ENCODE measurements at places on chromosomes 13 and 19.

DNA sequence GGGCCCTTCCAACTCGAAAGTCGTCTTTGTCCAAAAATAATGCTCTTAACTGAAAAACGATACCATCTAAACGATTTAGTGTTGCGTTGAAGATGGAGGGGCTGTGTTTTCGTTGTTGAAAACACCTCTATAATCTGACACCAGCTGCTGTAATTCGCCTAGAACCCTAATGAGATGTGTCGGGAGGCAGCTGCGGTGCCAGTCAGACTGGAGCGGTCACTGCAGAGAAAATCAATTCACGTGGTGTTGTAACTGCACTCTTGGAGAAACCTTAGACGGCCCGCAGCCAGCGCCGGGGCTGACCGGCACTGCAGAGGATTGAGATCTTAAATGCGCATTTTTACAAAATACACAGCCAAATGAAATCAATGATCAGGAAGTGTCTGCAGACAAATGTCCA, 339.1 kb downstream of the ZNF536 start:
- DNase-seq = no peak

DNA sequence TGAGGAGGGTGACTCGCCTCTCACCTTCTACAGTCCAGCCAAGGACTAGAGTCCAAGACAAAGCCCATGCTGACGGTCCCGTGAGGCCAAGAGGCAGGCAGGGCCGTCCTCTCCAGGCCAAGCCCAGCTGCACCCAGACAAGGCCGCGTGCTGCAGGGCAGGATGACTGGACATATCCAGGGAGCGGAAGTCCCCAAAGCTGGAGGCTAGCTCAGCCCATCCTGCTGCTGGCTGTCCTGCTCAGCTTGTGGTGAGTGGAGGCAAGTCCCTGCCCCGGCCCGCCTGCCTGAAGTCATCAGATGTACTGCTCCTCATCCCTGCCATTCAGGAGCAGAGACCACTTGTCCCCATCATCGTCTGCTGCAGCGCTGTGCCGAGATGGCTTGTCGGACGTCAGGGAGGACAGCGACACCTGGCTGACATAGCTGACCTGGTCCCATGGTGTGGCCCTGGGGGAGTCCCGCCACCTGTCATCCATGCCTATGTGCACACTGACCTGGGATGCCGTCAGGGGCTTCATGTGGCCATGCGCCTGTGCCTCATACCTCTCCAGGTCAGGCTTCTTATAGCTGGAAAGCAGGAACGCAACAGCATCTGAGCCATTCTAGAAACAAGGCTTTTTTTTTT, 72.8 kb downstream of the CCDC70 start:
- DNase-seq = no peak

DNA sequence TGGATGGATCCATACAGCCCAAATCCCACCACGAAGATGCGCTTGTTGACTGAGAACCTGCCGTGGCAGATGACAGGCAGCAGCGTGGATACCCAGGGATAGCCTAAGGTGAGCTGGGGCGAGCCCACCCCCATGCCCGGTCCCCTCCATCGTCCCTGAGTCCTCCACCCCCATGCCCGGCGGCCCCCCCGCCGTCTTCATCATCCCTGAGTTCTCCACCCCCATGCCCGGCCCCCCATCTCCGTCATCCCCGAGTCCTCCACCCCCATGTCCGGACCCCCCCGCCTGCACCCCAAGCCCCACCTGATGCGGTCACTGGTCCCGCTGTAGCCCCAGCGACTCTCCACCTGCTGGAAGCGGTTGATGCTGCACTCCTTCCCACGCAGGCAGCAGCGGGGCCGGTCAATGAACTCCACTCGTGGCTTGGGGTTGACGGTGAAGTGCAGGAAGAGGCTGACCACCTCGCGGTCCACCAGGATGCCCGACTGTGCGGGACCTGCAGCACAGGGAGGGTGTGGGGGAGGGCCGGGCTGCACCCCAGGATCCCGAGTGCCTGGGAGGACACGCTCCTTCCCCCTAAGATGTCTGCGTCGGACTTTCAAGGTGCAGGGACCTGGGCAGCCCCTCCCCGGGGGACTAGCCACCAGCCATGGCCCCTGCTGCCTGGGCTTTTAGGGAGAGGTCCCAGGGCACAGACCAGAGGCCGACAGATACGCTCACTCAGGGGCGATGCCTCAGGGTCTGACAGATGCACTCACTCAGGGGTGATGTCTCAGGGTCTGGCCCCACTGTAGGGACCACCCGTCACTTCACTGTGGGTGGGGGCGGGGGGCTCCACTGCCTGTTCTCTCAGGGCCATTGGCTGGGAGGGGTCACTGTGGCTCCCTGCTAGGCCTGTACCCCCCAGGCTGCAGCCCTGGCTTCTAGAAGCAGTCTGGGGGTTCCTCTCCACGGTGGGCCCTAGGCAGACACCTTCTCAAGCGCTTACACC, 28.0 kb downstream of the BTBD2 start:
- DNase-seq = no peak

DNA sequence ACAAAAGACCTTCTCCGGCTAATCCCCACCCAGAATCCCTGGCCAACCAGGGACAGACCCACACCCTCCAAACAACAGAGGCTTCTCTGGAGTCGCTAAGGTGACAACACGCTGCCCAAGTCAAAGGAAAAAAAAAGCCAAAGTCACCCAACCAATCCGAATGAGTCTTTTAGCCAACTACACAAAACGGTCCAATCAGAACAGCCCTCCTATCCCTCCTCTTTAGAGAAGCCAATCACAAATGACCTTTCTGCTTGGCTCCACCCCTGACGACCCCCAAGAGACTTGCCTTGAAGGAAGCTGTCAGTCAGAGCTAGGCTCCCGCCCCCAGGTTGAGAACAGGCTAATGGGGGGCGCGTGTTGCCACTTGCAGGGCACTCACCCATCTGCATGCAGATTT, 6.6 kb upstream of the FBXW9 start:
- DNase-seq = peak; percentile 52

GRCh38 chr19:7739211-7739755, 7.4 kb upstream of the CLEC4G start:
- no peak for DNase-seq

- no peak for DNase-seq
These were observed 349.5 kb downstream of the IRS2 start for GRCh38 chr13:109436841-109437240.

- no peak for DNase-seq
These were observed 3.3 kb upstream of the C3 start for GRCh38 chr19:6723738-6724137.

DNA sequence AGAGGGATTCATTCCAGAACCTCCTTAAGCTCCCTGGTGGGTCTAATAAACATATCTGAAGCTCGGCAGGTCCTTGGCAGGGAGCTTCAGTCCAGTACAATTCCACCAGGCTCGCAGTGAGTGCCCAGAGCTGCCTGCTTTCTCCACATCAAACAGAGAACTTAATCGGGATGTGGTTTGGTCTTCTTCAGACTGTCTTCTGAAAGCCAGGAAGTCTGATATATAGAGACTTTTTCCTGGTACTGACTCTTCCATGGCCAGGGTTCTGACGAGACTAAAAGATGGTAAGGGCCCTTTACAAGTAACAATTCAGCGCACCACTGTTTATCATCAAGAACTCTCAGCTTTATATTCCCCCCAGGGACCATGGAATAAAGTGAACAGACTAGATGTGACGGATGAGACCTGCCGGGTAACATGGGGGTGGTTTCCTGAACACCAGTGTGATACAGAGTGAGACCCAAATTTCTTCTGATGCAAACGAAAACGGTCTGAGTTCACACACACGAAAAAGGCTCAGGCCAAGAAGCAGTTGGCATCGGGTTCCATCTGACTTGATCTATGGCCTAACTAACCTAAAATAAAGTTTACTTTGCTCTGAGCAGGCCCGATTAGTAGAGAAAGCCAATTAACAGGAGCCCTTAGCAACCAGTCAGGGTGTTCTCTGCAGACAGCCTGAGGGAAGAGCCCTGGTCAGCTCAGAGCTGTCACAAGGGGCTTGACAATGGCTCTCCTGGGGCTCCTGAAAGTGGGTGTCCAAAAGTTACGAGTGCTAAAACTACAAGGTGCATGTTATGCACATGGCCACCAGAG, 29.0 kb downstream of the RANBP3 start:
- no peak for DNase-seq

GRCh38 chr19:37931881-37932655, 25.1 kb downstream of the SIPA1L3 start:
- peak; percentile 92 for DNase-seq

DNA sequence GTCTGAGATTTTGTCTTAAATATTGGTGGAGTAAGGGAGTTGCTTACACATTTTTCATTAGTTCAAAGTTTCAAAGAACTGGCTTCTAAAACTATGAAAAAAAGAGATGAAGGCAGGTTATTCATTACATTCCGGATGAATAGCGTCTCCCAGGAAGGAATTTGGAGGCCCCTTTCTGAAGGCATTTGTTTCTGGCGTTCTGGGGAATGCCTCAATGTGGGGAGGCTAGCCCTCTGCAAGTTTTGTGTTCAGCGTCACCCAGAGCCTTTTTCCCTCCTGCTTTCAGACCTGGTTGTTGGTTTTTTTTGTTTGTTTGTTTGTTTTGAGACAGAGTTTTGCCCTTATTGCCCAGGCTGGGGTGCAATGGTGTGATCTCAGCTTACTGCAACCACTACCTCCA, 21.0 kb downstream of the FAM124A start:
- no peak for DNase-seq

DNA sequence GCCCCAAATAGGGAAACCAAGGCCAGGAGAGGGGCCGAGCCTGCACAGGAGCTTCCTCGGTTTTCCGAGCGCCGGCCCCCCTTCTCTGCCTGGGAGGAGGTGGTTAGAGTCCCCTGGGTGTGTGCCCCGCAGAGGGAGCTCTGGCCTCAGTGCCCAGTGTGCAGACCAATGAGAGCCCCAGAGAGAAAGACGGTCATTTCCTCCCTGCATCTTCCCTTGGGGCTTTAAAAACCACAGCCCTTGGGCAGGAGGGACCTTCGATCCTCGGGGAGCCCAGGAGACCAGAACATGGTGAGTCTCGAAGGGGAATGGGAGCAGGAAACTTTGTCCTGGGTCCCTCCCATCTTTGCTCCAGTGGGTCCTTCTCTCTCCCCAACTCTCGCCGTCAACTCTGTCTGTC, at the start of gene C5AR1:
Gene C5AR1 (plus strand): TSS at position 254 of the 400 bp plus-strand sequence. CDS start 35 bp downstream, at position 289.
- DNase-seq = no peak

DNA sequence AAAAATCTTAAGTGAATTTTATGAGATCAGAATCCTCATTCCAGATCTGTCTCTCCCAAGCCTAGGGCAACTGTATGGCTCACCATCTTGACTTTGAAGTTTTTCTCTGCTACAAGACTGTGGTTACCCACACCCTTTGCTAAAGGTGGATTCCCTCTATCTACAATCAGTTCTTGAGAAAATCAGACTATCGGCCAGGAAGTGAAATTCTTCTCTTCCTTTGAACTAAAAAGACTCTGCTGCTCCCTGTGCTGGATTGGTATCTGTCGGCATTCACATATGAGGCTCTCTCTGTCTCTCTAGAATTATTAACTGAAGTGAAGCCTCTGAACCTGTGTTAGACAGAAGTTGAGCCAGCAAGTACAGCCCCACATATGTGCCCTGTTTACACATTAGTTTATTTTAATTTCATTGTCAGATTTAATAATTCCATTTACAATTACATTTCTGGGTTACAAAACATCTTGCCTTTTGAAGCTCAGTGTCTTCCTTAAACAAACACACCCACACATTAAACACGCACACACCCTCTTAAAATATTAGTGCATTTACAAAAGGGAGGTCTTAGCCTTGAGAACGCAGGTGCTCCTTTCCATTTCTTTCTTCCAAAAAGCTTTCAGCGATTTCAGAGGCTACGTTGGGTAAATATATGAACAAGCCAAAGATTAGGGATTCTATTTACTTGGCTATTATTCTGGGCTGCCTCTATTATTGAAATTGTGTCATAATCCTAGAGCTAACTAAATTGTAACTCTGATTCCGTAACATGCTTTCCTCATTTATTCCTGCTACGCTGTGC, 145.7 kb downstream of the MIPEP start:
- DNase-seq = peak; percentile 53

- DNase-seq = peak; percentile 34
These were observed 31.6 kb downstream of the SYT3 start for GRCh38 chr19:50607874-50608785.

GRCh38 chr13:109738298-109738746, 48.1 kb downstream of the IRS2 start:
- DNase-seq = no peak

GRCh38 chr13:92436924-92437323, 789.7 kb upstream of the GPC6 start:
- no peak for DNase-seq

- DNase-seq = no peak
These were observed at the start of gene ZNF729 for GRCh38 chr19:22286151-22286810. TSS of gene ZNF729 (plus strand) at chr19:22286441. CDS start at chr19:22286526, 85 bp downstream.

- DNase-seq = no peak
These were observed 11.1 kb downstream of the ATP4B start for GRCh38 chr13:113646921-113647340.

GRCh38 chr13:100707818-100708740, 33.5 kb upstream of the TMTC4 start:
- peak; percentile 2 for DNase-seq

- no peak for DNase-seq
These were observed 105.4 kb downstream of the URI1 start for GRCh38 chr19:30047432-30047831.

DNA sequence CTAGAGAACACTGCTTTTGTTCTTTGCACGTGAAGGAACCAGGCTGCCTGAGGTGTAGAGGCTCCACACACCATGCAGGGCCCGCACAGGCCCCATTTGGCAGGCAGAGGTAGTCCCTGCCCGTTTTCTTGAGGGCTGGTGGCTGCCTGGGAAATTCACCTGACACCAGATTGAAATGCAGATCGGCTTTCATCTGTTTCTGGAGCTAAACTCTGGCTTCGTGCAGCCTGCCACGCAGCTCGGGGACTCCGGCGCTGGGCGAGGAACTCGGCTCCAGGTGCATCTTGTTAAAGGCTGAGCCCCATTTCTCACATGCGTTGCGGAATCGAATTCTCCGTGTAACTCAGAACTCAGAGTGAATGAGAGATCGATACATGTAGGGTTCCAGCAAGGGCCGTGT, 37.7 kb downstream of the ATP11A start:
- DNase-seq = no peak

- DNase-seq = no peak
These were observed 42.3 kb downstream of the TPTE2 start for GRCh38 chr13:19519049-19519448.

- no peak for DNase-seq
These were observed 20.7 kb downstream of the AKAP8 start for GRCh38 chr19:15358918-15359317.

- peak; percentile 28 for DNase-seq
These were observed 7.0 kb downstream of the SBNO2 start for GRCh38 chr19:1166872-1167573.

GRCh38 chr13:61722119-61722518, 306.5 kb upstream of the PCDH20 start:
- DNase-seq = no peak

DNA sequence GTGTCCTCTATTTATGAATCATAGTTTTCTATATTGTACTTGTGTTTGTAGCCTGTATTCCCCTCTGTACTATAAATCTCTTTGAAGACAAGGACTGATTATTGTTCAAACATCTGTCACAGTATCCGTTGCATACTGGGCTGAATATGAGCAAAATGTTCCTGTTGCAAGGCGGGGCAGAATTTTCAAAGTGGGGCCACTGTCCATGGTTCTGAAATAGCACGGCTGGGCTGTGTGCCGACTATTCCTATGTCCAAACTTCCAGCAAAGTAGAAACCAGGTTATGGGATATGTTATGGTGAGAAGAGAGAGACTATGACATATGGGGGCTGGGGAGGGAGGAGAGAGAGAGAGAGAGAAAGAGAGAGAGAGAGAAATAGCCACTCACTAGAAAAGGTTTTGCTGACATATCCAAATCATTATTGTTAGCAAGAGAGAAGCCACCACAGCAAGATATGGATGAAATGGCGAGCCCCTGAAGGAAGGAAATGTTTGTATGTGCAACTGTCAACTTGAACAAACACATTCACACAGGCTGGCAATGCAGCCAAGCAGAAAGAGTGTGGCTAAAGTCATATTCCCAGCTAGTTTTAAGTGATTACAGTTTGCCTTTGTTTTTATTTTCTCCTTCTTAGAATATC, 107.0 kb upstream of the GPR12 start:
- DNase-seq = peak; percentile 38
